ENCODE measurements at places on chromosomes 4 and X.
A peak's percentile ranks its signal among the peaks of the same experiment; 100 is the strongest.

DNA sequence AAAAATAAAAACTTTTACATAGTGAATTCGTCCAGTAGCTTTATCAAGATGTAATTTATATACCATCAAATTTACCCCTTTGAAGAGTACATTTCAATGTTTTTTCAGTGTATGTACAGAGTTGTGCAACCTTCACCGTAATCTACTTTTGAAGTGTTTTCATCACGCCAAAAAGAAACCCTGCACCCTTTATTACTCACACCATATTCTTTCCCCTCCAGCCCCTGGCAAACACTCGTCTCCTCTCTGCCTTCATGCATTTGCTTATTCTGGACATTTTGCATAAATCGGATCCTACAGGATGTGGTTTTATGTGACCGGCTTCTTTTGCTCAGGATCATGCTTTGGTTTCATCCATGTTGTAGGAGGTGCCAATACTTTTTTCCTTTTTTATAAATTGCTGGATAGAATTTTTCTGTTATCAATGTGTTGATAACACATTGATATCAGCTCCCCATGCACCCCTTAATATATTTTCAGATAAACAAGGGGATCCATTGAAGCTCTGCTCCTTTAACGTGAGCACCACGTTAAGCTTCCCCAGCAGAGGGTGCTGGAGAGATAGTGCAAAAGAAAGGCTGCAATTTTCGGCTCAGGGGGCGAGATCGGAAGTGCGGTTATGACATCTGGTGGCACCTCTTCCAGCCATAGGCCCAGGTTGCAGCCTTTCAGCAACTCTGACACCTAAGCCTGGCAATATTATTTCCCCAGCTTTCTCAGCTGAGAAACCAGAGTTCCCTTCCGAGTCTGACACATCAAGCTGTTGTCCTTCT lies 100.1 kb upstream of the VCX3B start:
- no peak for DNase-seq

DNA sequence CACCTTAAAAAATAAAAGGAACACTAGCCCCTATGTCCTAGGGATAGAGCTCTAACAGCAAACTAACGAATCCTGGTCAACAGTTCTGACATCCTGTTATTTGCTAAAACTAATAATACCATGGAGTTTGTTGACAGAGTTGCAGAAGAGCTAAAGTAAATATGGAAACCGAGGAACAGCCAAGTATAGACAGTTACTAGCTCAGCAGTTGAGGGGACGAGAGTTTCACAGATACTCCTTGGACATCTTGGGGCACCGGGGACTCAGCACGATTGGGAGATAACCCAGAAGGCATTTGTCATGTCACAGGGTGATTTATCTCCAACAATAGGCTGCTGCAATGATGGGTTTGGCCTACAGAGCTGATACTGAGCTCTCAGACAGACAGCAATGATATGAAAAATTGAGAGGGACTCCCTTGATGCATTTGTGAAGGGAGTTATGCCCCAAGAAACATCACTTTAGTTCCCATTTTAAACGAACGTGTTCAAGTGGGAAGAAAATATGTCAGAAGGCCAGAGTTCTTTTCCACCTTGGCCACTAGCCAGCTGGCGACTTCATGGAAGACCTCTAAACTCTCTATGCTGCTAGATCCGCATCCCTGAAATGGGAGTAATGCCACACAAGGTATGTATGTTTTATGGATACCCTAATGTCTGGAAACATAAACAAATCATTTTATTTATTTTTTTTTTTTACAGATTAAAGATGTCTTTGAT lies 48.6 kb downstream of the TSC22D3 start:
- DNase-seq = no peak

- DNase-seq = no peak
These were observed 50.0 kb downstream of the FGFBP1 start for GRCh38 chr4:15888515-15888914.

GRCh38 chrX:78822157-78822690 lies 74.7 kb downstream of the LPAR4 start:
- no peak for DNase-seq

- DNase-seq = no peak
These were observed 102.3 kb downstream of the LARP1B start for GRCh38 chr4:128163177-128164117.

DNA sequence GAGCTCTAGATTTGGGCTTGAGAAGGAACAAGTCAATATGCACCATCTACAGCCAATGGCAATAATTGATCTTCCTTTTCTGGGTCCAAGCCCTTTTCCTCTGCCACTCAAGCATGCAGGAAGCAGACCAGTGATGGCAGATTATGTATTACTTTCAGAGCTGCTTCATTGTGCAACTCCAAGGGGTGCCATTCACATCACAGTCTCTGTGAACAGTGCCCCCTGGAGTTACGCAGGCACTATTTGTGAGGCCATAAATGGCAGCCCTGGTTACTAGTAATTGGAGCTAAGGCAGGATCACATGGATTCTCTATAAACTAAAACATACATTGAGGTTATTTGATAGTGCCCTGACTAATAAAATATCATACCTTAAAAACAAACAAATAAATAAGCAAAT lies 313.4 kb upstream of the SLC7A11 start:
- no peak for DNase-seq

GRCh38 chrX:2313864-2314640 lies 186.7 kb downstream of the DHRSX start:
- DNase-seq = no peak

- DNase-seq = no peak
These were observed 825.8 kb upstream of the LCORL start for GRCh38 chr4:18847249-18847890.

- DNase-seq = no peak
These were observed 46.6 kb upstream of the CHRNA9 start for GRCh38 chr4:40288566-40288965.

DNA sequence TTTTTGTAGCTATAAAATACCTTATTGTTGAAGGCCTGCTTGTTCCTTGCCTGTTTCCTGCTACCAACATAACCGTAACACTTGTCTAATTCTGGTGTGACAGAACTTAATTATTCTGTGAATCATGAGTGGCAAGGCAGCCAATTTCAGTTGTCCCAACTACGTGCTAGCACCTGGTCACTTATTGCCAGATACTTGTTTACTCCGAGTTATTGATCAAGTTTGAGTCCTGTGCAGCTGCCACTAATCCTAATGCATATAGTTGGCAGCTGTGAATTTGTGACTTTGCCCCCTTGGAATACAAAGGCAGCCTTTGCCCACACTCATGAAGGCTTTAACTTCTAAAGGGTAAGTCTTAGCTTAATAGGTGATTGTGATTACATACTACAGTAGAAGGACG lies 7.8 kb upstream of the RNF128 start:
- no peak for DNase-seq

DNA sequence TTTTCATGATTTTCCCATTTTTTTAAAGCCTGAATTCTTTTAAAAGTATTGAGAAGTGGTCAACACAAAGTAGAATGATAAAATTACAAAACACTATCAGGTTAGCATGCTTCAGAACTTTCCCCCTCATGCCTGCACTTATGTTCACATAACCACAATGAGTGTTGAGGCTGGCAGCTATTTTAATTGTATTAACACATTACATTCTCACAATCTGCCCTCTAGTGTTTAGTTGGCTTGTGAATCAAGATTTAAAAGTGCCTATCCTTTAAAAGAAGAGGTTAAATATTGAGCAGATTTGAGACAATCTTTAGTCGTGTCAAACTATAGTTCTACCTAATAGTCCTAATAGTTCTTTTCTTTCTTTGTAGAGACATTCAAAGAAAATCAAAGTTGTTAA lies 93.6 kb upstream of the NAP1L5 start:
- no peak for DNase-seq

GRCh38 chr4:140326395-140326993 lies 47.0 kb upstream of the SCOC start:
- DNase-seq = no peak

- no peak for DNase-seq
These were observed 51.5 kb downstream of the NPY1R start for GRCh38 chr4:163280703-163281519.

DNA sequence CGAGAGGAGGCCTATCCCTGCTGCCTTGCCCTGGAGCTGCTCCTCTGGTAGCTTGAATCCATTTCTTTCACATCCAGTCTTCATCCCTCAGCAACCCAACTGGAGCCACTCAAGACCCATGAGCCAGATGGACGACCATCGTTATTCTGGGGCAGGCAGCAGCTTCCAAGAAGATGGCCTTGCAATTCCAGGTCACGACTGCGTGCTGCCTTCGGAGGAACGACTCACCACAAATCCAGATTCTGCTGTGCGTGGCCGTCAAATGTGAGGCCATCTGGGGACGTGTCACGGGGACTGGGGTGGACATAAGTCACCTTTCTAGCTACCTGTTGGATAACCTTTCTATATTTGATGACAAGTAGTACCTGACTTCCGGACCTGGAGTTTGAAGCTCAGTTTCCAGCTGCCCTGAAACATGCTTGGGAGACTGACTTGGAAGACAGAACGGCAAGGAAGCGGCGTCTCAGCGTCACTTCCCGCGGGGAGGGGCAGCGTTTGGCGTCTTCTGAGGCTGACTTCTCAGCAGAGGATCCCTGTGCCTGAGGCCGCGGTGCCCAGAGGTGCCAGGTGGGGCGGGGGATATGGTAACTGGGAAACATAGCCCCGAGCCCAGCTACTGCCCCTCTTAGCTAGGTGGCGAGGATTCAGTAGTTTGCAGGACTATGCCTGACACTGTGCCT lies 11.7 kb upstream of the TMEM271 start:
- DNase-seq = no peak

DNA sequence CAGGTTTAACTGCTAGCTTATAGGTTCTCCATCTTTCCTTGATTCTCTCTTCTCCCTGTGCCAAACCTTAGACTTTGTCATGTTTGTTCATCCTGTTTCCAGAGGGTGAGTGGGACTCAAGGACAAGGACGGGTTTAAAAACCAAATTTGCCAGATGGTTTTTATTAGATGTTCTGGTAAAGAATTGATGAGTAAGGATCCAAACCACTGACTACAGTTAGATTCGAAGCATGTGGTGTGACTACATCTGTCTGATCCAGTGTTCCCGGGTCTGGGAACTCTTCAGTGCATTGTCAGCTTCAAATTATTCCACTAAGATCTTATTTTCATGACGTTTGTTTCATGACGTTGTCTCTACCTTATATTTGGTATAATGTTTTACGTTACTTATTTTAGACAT lies 37.5 kb downstream of the MTMR1 start:
- DNase-seq = no peak

DNA sequence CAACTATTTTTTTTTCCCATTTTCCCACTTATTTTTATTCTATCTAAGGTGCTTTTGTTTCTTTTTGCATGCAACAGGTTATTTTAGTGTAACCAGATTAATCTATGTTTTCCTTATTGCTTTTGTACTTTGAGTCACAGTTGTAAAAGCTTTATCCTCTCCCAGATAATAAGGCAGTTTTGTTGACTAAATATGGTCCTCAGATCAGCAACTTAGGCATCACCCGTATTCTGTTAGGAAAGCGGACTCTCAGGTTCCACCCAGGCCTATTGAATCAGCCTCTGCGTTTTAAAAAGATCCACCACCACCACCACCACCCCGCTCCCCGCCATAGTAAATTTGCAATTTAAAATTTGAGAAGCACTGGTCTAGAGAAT lies 58.6 kb upstream of the USP9X start:
- DNase-seq = no peak

DNA sequence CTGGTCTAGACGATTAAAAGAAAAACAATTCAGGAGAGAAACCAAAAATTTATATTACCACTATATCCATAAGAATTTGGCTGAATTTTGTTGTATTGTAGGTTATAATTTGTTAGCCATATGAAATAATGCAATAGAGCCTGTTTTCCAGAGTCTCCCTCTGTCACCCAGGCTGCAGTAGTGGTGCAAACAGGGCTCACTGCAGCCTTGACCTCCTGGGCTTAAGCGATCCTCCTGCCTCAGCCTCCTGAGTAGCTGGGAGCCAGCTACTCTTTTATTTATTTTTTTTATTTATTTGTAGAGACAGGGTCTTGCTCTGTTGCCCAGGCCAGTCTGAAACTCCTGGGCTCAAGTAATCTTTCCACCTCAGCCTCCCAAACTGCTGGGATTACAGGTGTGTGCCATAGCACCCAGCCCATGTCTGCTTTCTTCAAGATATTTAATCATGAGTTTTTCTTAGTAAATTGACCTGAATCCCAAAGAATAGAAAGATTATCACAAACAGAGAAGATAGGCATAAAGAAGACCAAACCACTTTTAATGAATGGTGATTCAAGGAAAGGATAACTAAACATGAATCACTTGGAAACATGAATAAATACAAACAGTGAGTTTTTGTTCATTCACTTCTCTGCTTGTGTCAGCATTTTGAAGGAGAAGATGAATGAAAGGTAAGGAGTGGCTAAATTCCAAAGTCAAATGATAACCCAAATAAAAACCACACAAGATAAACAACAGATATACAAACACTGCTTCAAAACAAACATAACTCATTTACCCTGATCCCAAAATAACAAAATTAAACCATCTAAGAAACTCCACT lies 82.1 kb downstream of the PPP3CA start:
- no peak for DNase-seq

GRCh38 chrX:120446498-120446897 lies 22.6 kb downstream of the LAMP2 start:
- no peak for DNase-seq

GRCh38 chrX:28638775-28639174 lies 51.5 kb downstream of the IL1RAPL1 start:
- no peak for DNase-seq

DNA sequence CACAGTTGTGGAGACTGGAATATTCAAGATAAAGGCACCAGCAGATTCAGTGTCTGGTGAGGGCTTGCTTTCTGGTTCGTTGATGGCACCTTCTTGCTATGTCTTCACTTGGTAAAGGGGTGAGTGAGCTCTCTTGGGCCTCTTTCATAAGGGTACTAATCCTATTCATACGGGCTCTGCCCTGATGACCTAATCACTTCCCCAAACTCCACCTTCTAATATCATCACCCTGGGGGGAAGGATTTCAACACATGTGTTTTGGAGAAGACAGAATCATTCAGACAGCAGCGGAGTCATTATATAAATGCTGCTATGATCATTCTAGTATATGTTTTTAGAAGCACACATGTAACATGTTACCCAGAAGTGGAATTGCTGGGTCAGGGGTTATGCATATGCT lies 295.3 kb upstream of the CTSO start:
- no peak for DNase-seq

DNA sequence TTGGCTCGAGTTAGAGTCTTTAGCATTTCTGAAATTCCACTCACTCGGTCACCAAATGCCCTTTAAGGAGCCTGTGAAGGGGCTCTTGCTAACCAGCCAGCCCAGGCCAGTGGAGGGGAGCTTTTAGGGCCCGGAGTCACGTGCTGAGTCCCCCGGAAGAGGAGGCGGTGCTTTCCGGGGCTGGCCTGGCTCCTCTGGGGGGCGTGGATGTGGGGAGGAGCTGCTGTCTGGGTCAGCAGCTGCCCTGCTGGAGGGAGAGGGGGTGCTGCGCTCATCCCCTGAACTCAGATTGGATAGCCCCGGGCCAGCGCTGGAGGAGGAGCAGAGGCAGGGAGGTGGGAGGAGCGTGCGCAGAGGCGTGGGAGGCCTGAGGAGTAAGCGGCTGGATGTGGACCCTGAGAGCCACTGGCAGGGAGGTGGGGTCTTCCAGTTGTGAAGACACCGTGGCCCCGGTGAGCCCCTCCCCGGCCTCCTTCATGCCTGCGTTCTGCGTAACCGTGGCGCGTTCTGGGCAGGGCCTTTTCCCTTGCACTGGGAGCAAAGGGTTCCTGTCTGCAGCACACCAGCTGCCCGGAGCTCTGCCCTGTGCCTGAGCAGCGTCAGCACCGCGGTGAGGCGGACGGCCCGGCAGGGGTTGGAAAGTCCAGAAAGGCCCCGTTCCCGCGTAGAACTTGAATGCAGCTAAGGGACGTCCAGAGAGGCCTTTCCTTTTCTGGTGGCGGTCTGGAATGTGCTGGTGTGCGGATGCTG lies 19.7 kb downstream of the MAEA start:
- peak; percentile 33 for DNase-seq

GRCh38 chr4:118917582-118917981 lies 28.9 kb downstream of the SYNPO2 start:
- DNase-seq = no peak

Data from stimulated activated CD4-positive, alpha-beta T cell treated with anti-CD3 and anti-CD28 coated beads, Interleukin-12 subunit alpha, Interleukin-12 subunit beta, amount 100 ng/mL, for 24 hours (primary cell).